ENCODE measurements at places on chromosomes 13 and 19. TPM values are rescaled to one million over a fixed set of nuclear protein-coding genes. Genes with fewer than 3 reads are reported as not detected.

DNA sequence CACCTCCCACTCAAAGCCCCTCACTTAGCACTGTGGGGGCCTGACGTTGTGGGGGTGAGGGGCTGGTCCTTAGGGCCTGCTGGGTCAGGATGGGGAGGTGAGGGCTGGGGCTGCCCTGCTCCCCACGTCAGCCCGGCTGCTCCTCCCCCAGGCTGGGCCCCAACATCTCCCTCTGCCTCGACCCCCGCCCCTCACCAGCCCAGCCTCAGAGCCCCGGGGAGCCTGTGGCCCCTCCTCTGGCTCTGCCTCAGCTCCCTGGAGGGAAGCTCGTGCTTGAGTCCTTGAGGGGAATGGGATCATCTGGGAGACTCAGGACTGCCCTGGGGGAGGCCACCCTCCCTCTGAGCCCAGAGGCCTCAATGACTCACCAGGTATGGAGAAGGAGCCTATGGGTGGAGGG is 6.8 kb downstream of the LILRA4 start:
- no peaks in the 10 kb centered on the region for H3K36me3 ChIP-seq
- H3K4me1 ChIP-seq = no peaks in the 10 kb centered on the region
- H3K27me3 ChIP-seq = peaks cover 4% of the 10 kb centered on the region
- no peak for DNase-seq
- H3K4me3 ChIP-seq = no peak overlapping the region

GRCh38 chr13:31092646-31093045 is 69.1 kb downstream of the HSPH1 start:
- no peaks in the 10 kb centered on the region for H3K36me3 ChIP-seq
- H3K27me3 ChIP-seq = peaks cover 46% of the 10 kb centered on the region
- H3K27ac ChIP-seq = no peak overlapping the region
- no peaks in the 10 kb centered on the region for H3K4me1 ChIP-seq
- no peak for DNase-seq

IGFL3 gene
- not detected for total RNA-seq

- H3K36me3 ChIP-seq = no peaks in the 10 kb centered on the region
- H3K4me1 ChIP-seq = no peaks in the 10 kb centered on the region
- H3K4me3 ChIP-seq = no peak overlapping the region
- peaks cover 49% of the 10 kb centered on the region for H3K27me3 ChIP-seq
Observed at GRCh38 chr13:112674412-112675365, 15.1 kb upstream of the ATP11A start.

DNA sequence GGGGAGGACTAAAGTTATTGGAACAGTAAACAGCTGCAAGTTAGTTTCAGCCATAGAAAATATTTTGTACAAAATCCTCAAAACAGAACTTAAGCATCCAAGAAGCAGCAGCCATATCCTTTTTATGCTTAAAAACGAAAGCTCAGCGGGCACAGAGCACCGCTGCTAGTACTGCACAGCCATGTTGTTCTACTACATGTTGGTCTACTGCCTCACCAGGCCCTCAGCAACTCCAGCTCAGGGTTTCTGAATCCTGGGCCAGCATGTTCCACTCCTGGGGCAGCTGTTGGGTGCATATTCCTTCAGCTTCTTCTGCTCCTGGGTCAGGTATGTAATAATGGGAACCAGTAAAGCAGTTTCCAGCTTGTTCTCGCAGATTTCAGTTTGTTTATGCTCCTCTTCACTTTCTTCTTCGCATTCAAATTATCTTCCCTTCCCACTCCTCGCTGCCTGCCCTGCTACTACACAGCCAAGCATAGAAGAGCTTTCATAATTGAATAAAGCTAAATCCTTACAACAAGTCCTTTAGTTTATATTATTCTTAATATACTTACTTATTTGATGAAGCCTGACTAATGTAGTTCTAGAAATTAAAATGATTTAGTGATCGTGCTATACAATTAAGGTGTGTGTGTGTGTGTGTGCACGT is 820.5 kb upstream of the ATXN8OS start:
- no peak overlapping the region for H3K4me3 ChIP-seq
- H3K27me3 ChIP-seq = no peaks in the 10 kb centered on the region
- no peaks in the 10 kb centered on the region for H3K36me3 ChIP-seq
- no peak for DNase-seq

- H3K27ac ChIP-seq = peak overlapping the region; percentile 100
- no peaks in the 10 kb centered on the region for H3K36me3 ChIP-seq
- no peak for DNase-seq
Observed at GRCh38 chr19:40286235-40286970, 1.3 kb upstream of the AKT2 start.

DNA sequence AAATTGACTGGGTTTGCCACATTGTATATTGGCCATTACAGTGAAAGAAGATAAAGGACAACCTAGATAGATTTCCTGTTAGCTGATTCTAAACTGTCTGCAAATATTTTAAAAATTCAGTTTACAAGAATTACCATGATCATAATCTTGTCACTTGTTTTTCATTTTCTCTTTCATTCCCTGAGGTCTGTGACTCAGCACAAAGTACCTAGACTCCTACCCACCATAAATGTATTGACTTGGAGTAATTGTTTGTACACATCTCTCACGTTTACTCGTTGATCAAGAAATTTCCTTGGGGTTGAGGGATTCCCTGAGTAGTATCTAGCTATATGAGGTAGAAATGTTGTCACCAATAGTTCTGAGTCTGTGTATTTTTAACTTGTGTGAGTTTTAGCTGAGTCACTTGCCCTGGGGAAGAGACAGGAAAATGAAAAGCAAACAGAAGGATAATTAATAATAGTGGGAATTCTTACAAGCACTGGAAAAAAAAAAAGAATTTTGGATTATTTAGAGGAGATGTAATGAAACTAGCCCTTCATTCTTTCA is 299.2 kb upstream of the DACH1 start:
- peaks cover 24% of the 10 kb centered on the region for H3K4me1 ChIP-seq
- no peaks in the 10 kb centered on the region for H3K36me3 ChIP-seq
- no peak overlapping the region for H3K4me3 ChIP-seq
- peak overlapping the region; percentile 19 for H3K27ac ChIP-seq
- no peaks in the 10 kb centered on the region for H3K27me3 ChIP-seq
- DNase-seq = no peak

GFY gene
- not detected for total RNA-seq

CGB7 gene
- 0.16 TPM for total RNA-seq

DNA sequence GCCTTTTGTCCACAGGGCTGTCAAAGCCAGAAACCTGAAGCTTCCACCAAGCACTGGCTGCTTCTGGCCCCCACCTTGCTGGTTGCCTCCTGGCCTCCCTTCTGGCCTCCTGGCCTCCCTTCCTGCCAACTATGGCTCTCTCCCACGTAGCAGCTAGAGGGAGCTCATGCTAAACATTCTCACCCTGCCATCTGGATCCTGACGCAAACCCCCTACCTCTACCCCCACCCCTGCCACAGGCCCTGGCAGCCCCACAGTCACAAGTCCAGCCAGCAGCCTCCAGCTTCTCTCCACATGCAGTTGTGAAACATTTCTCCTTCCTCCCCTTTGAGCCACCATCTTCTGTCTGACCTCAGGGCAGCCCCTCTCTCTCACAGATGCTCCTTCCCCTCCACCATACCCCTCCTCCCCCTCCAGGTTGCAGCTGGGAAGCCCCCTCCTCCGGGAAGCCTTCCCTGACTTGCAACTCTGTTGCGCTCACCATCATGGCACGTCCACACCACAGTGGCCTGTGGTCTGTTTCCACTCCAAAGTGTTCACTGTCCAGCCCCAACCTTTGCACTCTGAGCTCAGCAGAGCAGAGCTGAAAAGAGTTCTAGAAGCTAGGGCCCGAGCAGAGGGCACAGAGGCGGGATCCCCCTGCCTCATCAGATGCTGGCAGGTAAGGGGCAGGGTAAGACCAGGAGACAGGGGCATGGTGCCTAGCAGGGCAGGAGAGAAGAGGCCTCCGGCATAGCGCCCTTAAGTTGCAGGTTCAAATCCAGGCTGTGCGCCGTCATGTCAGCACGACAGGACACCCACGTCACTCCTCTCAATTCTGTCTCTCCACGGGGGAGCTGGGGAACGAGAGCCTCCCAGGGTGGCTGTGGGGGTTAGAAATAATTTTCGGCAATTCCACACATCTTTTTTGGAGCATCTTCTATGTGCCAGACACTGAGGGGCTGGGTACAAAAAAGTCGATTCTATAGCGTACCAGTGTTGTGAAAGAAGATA is 7.3 kb downstream of the ADGRL1 start:
- H3K36me3 ChIP-seq = peaks cover 1% of the 10 kb centered on the region
- no peak overlapping the region for H3K4me3 ChIP-seq
- DNase-seq = no peak

GRCh38 chr19:39701291-39701690 is 3.0 kb upstream of the LGALS14 start:
- no peak for DNase-seq
- H3K4me3 ChIP-seq = no peak overlapping the region
- H3K36me3 ChIP-seq = no peaks in the 10 kb centered on the region
- peaks cover 2% of the 10 kb centered on the region for H3K27me3 ChIP-seq

GRCh38 chr13:32200741-32201140 is 114.4 kb downstream of the ZAR1L start:
- DNase-seq = no peak
- no peak overlapping the region for H3K27ac ChIP-seq
- peaks cover 8% of the 10 kb centered on the region for H3K27me3 ChIP-seq
- H3K4me3 ChIP-seq = no peak overlapping the region
- no peaks in the 10 kb centered on the region for H3K4me1 ChIP-seq
- no peaks in the 10 kb centered on the region for H3K36me3 ChIP-seq

FRY gene
- 2.0 TPM for total RNA-seq

TEX29 gene
- total RNA-seq = not detected

DNMT1 gene
- 87.2 TPM for total RNA-seq

- H3K27ac ChIP-seq = no peak overlapping the region
- no peak for DNase-seq
- H3K4me1 ChIP-seq = no peaks in the 10 kb centered on the region
- no peak overlapping the region for H3K4me3 ChIP-seq
- H3K27me3 ChIP-seq = no peaks in the 10 kb centered on the region
Observed at GRCh38 chr19:51524666-51525264, 6.7 kb downstream of the SIGLEC6 start.

DNA sequence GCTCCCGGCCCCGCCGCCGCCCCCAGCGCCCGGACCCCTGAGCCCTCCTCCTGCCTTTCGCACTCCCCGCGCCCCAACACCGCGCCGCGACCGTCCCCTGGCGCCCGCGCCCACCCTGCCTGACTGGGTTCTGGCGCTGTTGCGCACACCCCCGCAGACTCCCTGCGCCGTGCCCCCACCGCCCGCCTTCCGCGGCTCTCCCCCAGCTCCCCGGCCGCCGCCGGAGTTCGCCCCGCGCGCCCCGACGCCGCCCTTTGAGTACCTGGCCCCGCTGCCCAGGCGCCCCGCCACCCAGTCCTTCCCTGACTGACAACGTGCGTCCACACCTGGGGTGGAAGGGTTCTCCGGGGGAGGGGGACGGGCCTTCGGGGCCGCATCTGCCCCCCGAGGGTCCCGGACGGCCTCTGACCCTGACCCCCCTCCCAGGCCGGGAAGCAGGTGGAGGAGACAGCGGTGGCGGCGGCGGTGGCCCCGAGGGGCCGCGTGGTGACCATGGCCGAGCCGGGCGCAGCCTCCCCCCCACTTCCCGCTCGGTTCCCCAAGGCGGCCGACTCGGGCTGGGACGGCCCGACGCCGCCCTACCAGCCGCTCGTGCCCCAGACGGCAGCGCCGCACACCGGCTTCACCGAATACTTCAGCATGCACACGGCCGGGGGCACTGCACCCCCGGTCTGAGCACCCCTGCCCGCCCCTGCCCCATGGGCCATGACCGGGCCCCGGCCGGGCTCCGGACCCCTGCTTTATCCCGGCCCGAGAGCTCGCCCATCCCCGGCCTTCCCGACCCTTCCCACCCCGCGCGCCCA is 1.4 kb upstream of the MEGF8 start:
- H3K4me1 ChIP-seq = peaks cover 25% of the 10 kb centered on the region
- H3K36me3 ChIP-seq = no peaks in the 10 kb centered on the region
- no peak overlapping the region for H3K27ac ChIP-seq
- no peak for DNase-seq
- H3K4me3 ChIP-seq = no peak overlapping the region

GNA15 gene
- total RNA-seq = not detected

GRCh38 chr19:46014941-46015686 is 7.7 kb downstream of the PGLYRP1 start:
- H3K27me3 ChIP-seq = peaks cover 12% of the 10 kb centered on the region
- H3K36me3 ChIP-seq = peaks cover 3% of the 10 kb centered on the region
- peak overlapping the region; percentile 63 for H3K4me3 ChIP-seq
- no peak for DNase-seq
- H3K27ac ChIP-seq = no peak overlapping the region

APOC1 gene
- 3.3 TPM for total RNA-seq

DNA sequence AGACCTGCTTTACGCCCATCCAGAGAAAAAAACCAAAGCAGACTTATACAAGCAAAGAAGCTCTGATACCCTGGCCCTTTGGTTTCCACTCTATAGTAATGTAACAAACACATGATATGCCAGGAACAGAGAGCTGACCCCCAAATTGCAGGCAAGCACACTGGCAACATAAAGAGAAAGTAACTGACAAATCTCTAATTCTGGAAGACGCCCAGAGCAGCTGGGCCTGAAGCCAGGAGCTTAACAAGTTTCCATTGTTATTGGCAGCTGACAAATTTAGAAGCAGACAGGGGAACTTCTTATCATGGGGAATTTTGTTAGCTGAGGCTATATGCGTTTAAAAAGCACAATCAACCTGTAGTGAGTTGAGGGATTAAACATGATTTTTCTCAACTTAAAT is 158.0 kb downstream of the DLEU7 start:
- H3K36me3 ChIP-seq = no peaks in the 10 kb centered on the region
- peak overlapping the region; percentile 72 for H3K27ac ChIP-seq
- H3K4me1 ChIP-seq = peaks cover 18% of the 10 kb centered on the region
- DNase-seq = no peak
- H3K4me3 ChIP-seq = no peak overlapping the region

- H3K4me1 ChIP-seq = peaks cover 32% of the 10 kb centered on the region
- no peak overlapping the region for H3K27ac ChIP-seq
- H3K27me3 ChIP-seq = peaks cover 5% of the 10 kb centered on the region
- no peak overlapping the region for H3K4me3 ChIP-seq
Observed at GRCh38 chr13:29499506-29500165, 95.9 kb downstream of the SLC7A1 start.

- H3K27me3 ChIP-seq = no peaks in the 10 kb centered on the region
- DNase-seq = no peak
- H3K4me1 ChIP-seq = peaks cover 2% of the 10 kb centered on the region
Observed at GRCh38 chr13:26658448-26659385, 101.2 kb downstream of the WASF3 start.

KEAP1 gene
- total RNA-seq = 80.1 TPM

NDUFA11 gene
- total RNA-seq = 253 TPM

GPX4 gene
- 349 TPM for total RNA-seq

DNA sequence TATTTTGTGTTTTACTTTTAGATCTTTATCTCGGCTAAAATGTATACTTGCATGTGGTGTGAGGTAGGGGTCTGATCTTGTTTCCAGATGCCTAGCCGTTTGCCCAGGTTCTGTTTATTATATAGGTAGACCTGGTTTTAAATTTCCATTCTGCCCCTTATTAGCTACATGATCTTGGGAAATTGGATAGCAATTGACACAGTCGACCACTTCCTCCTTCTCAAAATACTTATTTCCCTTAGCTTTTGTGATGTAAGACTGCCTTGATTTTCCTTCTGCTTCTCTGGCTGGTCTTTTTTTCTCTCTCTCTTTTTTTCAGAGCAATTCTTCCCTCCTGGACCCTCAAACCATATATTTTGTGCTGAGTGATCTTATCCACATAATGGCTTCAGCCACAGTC is 3.0 kb upstream of the PGLYRP1 start:
- H3K4me1 ChIP-seq = peaks cover 3% of the 10 kb centered on the region
- H3K27me3 ChIP-seq = no peaks in the 10 kb centered on the region
- DNase-seq = no peak
- no peak overlapping the region for H3K27ac ChIP-seq
